ENCODE measurements at places on chromosomes 1 and 21.

DNA sequence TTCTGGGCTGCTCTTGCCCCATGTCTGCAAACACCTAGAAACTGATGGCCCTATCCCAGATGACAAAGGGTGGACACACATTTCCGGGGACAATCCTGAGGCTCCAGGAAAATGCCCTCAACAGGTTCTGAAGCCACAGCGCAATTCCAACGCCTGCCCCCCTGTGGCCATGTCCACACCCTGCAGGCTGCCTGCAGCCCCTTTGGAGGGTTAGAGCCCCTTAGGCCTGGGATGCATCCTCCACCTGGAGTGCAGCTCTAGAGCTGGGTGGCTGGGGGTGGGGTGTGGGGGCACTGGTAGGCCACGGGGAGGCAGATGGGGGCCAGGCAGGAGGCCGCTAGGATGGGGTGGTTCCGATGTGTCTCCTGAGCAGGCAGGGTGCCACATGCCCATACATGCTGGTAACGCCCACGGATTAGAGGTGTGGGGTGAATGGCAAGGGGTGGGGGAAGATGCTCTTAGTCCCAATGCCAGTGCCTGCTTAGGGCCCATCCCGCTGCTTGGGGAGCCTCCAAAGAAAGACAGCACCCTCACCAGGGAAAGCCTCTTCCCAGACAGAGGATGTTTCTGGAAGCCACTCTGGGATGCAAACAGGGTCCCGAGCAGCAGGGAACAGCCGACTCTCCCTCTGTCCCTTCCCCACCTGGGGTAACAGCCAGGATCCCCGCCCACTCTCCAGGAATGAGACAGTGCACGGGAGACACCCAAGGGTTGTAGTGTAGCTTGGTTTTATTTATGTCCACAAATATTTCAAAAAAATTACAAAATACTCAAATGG is 34.0 kb downstream of the SLC45A1 start:
- no peak for DNase-seq

DNA sequence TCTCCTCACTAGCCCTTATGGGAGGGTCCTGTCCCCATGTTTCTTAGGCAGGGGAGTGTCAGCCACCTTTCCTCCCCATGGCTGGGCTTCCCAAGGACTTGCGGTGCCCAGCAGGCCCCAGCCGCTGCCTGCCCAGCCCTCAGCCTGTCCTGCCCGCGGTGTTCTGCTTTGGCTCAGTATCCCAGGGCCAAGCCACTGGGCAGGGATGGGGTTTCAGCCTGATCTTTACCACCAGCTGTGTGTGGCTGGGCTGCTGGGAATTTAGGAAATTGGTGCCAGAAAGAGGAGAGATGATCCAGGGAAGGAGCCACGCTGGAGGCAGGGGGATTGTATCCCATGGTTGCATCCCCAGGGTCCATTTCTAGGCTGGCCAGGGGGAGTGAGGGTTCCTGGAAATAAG is 6.9 kb upstream of the IGFN1 start:
- no peak for DNase-seq

DNA sequence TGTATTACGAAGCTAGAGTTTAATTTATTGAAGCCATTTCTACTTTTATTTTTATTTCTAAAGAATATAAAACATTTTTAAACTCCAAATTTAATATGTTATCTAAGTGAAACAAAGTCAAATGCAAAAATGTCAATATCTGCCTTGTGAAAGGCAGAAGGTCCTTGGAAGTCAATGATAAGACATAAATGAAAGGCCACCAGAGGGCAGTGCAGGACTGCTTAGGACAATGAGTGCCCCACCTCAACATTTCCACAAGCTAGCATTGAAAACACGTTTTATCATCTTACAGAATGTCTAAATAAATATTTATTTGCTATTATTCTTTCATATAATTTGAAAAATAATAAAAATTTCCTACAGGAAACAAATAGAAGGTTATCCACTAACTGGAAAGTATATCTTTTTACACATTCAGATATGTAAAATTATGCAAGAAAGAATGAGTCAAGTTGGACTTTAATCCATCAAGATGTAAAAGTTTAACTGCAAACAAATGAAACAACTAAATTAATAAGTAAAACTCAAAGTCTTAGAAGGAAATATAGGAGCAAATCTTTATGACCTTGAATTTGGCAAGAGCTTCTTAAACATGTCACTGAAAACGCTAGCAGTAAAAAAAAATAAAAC is 140.1 kb upstream of the FMN2 start:
- no peak for DNase-seq

DNA sequence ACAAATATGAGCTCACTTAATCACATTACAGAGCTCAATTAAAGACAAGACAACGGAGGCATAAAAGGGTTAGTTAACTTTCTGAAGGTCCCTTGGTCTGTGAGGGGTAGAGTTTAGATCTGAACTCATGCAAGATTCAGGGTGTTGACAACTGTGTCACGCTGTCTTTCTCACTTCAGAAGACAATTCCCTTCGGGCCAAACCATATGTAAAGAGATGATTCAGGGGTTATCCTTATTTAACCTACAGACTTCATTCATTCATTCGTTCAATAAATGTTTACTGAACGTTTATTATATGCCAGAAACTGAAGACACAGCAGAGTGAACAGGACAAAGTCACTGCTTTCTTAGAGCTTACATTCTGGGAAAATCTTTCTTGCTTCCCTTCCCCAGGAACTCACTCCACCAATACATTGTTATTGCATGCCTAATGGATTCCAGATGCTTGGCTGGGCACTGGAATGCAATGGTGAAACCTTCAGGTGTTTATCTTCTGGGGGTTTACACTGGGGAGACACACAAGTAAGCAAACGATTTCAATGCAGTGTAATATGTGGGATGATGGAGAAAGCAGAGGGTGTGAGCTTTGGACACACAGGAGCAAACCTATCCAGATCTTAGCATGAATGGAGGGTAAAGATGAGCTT is 6.4 kb downstream of the XCL1 start:
- no peak for DNase-seq

DNA sequence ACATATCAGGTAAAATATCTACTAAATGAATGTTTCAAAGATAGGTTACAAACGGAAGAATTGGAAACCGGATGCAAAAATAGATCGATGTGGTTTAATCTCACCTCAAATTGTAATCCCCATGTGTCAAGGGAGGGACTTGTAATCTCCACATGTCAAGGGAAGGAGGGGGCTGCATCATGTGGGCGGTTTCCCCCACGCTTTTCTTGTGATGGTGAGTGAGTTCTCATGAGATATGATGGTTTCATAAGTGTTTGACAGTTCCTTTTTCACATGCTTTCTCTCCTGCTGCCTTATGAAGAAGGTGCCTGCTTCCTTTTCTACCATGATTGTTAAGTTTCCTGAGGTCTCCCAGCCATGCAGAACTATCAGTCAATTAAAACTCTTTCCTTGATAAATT is 408.7 kb upstream of the TMPRSS15 start:
- no peak for DNase-seq

GRCh38 chr1:59220356-59220755 is 76.5 kb upstream of the FGGY start:
- no peak for DNase-seq

DNA sequence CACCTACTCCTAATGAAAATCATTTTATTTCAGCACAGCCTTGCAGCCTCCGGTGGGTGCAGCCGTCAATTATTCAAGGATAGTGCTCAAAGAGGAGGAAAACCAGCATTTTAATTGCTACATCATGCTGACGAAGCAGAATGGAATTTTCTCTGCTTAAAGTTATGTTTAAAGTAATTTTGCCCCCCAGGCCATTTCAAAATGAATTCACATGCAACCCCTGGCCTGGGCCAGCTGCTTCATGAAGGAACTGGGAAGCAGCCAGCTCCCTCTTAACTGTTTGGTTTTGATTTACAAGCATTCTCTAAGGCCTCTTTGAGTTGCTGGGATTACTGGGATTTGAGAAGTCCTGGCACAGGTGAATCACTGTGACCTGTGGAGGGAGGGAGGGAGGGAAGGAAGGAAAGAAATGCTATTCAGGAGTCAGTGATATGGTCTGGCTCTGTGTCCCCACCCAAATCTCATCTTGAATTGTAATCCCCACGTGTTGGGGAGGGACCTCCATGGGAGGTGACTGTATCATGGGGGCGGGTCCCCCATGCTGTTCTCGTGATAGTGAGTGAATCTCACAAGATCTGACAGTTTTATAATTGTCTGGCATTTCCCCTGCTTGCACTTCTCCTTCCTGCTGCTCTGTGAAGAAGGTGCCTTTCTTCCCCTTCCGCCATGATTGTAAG is 66.0 kb downstream of the PGBD5 start:
- no peak for DNase-seq

DNA sequence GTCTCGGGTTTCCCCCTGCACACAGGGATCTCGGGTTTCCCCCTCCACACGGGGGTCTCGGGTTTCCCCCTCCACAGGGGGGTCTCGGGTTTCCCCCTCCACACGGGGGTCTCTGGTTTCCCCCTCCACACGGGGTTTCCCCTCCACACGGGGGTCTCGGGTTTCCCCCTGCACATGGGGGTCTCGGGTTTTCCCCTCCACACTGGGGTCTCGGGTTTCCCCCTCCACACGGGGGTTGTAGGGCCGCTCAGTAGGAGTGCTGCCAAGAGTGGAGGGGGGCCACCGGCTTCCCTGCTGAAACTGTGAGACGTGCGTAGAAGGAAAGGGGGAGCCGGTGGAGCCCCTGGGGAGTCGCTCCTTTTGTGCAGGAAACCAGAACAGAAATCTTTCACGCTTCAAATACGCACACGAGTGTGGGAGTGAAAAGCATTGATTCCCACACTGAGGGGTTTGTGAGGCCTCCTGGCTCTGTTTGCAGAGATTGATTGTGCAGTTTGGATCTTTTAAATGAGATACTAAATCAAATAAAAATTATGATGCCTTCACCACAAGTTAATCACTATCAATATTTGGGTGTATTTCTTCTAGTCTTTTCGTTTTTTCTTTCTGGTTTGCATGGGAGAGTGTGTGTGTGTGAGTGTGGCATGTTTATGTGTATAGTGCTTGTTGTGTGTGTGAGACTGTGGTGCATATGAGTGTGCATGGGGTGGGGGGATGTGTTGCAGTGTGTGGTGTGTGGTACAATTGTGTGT is 54.3 kb upstream of the TRAPPC10 start:
- DNase-seq, result no peak

- DNase-seq, result no peak
These were observed 18.6 kb downstream of the DCAF8 start for GRCh38 chr1:160243767-160244166.

DNA sequence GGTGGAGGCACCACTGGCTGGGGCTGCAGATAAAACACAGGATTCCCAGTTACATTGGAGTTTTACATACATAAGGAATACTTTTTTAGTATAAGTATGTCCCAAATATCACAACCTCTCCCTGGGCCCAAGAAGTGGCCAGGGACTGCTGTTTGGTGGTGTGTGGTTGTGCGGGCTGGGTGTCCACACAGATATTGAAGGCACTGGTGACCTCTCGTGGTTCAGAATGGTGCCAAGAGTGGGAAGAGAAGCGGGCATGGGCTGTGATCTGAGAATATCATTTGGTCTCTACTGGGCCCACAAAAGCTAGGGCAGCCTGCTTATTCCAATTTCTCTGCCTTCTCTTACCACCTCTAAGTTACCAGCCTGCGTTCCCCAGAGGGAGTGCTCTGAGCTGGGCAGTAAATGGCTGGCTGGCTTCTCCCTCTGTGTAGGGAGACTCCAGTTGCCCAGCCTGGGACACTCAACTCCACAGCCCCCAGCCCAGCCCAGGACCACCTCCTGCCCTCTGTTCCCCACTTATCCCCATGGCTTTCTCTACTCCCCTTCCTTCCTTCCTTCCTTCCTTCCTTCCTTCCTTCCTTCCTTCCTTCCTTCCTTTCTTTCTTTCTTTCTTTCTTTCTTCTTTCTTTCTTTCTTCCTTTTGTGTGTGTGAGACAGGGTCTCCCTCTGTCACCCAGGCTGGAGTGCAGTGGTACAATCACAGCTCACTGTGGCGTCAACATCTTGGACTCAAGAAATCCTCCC is 42.8 kb upstream of the RD3 start:
- no peak for DNase-seq

DNA sequence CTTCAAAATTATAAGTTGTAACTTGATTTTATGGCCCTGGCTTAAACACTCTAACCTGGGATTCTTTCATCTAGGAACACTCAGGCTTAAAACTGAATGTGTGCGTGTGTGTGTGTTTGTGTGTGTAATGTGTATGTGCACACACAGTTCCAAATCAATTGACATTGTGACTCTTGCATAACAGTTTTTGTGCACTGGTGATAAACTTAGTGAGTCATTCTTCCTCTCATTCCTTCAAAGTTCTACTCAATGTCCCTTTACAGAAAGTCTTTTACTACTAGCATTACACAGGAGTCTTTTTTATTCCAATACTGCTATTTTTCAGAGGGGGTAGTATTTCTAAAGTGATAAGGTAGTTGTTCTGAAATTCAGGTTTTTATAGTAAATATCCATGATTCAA is 943.6 kb downstream of the KCNT2 start:
- no peak for DNase-seq

GRCh38 chr1:230082211-230082610 is 15.2 kb downstream of the GALNT2 start:
- DNase-seq, result no peak

GRCh38 chr1:34470401-34470800 is 284.4 kb upstream of the GJB5 start:
- DNase-seq, result no peak

DNA sequence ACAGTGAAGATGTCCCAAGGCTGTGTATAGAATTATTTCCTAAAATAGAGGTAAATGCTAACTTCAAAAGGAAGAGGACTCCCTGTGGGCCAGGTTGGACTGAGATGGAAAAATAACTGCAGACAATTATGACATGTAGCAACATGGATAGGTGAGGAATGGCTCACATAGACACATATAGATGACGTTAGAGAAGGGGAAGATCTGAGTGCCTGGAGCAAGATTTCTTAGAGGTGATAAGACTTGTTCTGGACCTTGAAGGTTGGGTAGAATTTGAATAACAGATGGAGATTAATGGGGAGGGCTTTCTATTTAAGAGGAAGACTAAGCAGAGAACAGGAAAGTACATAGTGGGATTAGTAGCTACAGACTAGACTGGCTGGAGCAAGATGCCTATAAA is 76.9 kb downstream of the C1orf21 start:
- DNase-seq, result no peak

- no peak for DNase-seq
These were observed 6.2 kb downstream of the ARHGEF2 start for GRCh38 chr1:155971910-155972809.

Data from activated T-helper 9 cell treated with anti-CD3 and anti-CD28 coated beads, Interleukin-2, amount 50 U/mL, for 16 hours (primary cell).